NK-92 treated with Interleukin-12 subunit alpha and Interleukin-12 subunit beta, amount 100 ng/mL, for 24 hours (cell line): ENCODE measurements at places on chromosomes 6 and 20.

DNA sequence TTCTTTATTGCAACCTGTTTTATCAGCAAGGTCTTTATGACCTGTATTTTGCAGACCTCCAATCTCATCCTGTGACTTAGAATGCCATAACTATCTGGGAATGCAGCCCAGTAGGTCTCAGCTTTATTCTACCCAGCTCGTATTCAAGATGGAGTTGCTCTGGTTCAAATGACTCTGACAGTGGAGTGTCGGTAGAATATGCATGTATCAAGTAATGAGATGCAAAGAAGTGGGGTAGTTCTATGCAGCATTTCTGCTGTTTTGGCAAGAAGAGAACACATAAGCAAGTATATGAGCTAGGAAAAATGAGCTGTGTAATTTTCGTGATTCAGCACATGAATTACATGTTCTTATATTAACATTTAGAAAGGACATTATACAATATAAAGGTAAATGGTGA, 185.9 kb downstream of the DOK5 start:
- no peak for DNase-seq

DNA sequence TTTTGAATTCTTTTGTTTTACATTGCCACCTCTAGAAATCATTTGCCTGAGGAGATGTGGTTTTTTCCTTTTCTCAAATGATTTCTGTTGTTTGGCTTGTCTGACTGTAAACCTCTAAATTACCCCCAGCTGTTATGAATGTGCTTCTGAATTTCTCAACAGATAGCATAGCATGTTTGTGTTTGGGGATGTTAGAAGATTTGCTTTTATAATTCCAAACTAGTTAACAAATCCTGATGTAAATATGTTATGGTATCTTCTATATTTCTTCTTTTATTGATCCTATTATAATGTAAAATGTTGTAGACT, 31.6 kb upstream of the EZR start:
- DNase-seq, result no peak

DNA sequence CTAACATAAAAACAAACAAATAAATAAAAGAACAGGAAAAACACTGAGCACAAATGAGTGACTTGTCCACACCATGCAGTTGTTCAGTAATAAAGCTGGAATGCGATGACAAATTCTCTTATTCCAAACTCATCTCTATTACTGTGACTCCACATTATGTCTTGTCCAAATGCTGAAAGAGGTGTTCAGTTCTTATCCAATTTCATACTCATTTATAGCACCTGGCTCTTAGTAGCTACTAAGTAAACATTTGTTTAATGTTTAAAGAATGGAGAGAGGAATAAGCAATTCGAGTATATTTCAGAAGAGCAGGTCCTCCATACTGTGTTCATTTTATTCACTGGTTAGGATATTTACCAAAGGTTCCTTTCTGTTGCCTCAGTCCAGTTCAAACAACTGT, 439.0 kb upstream of the JAG1 start:
- no peak for DNase-seq

DNA sequence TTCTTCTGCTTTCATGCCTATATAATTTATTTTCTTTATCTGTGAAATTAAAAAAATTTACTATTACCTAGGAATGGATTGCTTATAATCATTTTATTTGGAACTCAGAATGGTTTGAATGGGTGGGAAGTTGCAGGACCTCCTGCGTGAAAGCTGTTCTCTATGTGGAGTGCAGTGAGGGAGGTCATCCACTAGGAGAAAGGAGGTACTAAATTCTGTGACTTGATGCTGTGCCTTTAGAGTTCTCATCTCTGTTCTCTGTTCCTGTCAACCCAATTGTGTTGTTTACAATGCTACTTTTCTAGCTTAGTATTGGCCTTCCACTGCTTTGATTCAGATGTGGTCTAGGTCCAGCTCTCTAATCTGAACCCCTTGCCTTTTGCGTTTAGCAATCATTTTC, 65.0 kb upstream of the HIVEP1 start:
- DNase-seq, result no peak

DNA sequence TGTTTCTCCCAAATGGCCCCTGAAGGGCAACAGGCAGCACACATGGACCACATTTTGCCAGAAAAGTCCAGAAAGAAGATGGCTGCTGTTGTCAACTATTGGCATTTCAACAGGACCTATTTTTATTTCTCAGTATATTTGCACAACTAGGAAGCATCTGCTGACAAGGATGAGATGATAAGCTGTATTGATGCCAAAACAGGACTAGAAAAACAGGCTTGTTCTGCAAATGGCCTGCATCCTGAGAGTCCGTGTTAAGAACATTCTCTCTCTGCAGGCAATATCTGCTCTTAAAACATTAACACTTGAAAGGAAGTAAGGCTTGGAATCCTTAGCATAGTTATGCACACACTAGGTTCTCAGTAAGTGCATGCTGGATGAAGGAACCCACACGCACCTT, 283.7 kb downstream of the ESR1 start:
- DNase-seq, result no peak
